ENCODE measurements at places on chromosomes 4 and X.

GRCh38 chrX:88325634-88326033 lies 421.4 kb upstream of the CPXCR1 start:
- DNase-seq, result no peak

DNA sequence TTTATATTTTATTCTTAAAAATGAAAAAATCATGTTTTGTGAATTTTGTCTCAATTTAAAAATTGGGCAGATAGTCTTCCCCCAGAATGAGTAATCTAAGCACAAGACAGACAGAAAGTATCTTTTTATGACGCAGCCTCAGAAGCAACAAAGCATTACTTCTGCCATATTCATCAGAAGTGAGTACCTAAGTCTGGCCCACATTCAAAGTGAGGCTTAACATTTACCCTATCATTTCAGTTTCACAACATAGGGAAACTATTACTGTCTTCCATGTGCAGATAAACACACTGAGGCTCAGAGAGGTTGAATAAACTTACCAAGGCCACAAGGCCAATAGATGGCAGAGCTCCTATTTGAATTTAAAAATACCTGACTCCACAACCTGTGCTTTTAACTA lies 4.4 kb upstream of the PRDX4 start:
- no peak for DNase-seq

DNA sequence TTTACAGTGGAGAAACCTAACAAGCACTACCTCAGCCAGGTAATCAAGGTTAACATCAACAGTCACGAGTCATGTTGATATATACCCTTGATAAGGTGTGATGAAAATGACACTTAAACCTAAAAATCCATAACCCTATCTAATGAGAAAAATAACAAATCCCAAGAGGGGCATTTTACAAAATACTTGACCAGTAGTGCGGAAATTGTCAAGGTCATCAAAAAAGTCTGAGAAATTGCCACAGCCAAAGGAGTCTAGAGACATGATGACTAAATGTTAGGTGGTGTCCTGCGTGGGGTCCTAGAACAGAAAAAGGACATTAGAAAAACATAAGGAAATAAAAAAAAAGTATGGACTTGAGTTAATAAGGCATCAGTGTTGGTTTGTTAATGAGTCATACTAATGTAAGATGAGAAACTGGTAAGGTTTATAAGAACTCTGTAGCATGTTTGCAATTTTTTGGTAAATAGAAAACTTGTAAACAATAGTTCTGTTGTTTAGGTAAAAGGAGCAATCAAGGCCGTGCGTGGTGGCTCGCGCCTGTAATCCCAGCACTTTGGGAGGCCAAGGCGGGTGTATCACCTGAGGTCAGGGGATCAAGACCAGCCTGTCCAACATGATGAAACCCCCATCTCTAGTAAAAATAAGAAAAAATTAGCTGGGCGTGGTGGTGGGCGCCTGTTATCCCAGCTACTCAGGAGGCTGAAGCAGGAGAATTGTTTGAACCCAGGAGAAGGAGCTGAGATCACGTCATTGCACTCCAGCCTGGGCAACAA lies 2.9 kb downstream of the RPL36A start:
- no peak for DNase-seq

- DNase-seq, result no peak
Measured at GRCh38 chrX:23999671-24000070, 27.3 kb downstream of the KLHL15 start.

DNA sequence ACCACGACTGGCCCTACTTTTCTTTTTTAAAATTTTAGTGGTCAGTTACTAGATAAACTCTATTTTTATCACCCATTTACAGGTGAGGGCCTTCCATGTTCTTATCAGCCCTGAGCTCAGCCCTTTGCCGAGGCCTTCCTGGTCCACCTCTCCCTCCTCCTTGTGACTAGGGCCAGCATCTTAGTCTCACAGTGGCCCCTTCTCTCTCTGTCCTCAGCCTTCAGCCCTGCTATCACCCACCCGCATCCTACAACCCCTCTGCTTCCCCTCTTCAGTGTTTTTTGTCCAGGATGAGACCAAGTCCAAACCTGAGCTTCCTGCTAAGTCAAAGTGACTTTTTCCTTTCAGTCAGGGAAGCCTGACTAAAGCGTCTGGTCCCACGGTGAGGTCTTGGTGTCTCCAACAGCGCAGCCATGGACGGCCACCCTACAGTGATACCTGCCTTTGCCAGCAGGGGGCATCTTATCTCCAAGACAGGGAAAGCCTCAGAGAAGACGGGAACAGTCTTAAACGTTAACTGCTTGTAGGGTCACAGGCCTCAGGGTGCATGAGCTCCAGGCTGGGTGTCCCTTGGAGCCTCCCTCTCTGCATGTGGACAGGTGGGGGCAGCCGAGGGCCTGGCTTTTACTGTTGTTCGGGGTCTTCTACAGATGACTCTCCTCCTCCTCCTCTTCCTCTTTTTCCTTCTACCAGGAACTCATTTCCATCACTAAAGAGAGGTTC lies 11.7 kb upstream of the GAGE10 start:
- DNase-seq, result peak; percentile 39

DNA sequence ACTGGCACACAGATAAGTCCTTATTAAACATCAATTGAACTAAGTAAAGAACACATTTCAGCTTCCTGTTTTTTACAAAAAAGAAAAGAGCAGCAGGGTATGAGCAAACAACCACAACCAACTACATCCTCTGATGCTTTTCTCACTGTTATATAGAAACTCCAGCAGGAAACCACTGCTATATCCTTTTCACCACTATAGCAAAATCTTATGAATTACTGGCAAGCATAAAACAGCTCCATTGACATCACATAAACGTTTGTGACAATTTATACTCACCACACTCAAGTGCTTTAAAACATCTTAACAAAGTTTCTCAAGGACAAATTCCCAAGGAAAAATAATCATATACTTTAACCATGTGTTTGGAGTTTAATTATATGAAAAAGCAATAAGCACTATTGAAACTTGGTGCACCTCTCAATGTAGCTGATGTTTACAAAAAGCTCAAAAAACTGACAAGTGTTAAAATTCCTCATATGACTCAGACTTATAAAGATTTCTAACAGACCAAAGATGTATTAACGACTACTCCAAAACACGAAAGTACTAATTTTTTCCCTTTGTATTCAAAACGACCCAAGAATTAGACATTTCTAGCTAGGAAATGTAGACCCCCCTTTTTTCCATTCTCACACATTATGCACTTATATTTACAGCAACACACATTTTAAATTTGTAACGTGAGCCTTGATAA lies 12.9 kb downstream of the GPRIN3 start:
- DNase-seq, result no peak

DNA sequence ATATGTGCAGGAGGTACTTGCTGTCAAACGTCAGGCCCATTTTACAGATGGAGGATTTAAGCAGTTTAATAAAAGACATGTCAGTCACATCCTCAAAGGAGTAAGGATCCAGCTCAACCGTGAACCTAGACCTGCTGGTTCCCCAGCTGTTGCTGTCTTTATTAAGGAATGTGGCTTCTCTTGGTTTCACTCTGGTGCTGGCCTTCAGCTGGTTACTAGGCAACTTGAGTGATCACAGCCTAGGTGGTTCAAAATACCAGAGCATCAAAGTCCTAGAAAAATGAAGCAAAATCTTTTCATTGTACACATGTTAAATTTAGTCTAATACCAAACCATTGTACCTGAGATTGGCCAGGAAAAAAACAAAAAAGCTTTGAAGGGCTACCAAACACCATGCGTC lies 32.7 kb upstream of the GLRA2 start:
- DNase-seq, result peak; percentile 3

- no peak for DNase-seq
Measured at GRCh38 chr4:76745240-76745639, 152.7 kb downstream of the SOWAHB start.

DNA sequence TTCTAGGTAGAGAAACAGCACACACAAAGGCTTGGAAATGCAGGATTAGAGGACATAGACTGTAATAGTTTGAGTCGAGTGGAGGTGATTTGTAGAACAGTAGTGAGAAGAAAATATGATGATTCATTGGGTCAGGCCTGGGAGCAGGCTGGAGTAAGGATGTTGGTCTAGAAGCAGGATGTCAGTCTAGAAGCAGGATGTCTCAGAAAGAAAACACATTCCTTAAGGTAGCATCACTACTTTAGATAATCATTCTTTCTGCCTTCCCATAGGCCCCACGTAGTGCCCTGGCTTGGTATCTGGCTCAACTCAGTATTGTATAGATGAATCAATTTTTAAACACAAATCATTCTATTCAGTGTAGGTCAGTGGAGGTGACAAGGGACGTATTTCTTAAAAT lies 11.2 kb upstream of the DACH2 start:
- peak; percentile 31 for DNase-seq

- no peak for DNase-seq
Measured at GRCh38 chrX:134911348-134911747, 79.4 kb upstream of the SMIM10 start.

GRCh38 chr4:134045411-134045810 lies 156.2 kb downstream of the PABPC4L start:
- DNase-seq, result no peak

DNA sequence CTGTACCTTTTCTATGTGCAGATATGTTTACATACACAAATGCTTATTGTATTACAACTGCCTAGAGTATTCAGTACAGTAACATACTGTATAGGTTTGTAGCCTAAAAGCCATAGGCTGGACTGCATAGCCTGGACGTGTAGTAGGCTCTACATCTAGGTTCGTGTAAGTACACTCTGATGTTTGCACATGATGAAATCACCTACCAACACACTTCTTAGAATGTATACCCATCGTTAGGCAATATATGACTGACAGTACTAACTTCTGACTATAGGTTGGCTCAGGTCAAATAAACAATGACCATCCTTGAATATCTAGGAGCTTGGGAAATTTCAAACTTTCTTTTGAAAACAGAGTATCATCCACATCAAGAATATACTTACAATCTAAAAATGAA lies 139.0 kb downstream of the CORIN start:
- DNase-seq, result no peak

DNA sequence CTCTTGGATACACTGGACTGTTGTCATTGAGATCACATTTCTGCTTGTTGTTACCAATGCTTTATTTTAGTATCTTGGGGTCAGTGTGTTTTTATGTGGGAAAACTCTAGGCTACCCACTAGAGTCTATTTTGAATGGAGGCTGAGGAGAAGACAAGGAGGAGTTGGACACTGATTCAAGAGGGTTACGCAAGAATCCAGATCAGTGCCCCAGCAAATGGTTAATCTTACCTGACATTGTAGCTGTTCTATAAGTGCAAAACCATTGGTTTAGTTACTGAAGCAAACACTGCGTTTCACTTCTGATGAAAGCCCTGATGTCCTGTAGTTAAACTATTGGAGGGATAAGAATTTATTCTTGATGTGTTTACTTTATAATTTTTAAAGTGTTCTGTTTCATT lies 331.1 kb upstream of the NR3C2 start:
- DNase-seq, result no peak

DNA sequence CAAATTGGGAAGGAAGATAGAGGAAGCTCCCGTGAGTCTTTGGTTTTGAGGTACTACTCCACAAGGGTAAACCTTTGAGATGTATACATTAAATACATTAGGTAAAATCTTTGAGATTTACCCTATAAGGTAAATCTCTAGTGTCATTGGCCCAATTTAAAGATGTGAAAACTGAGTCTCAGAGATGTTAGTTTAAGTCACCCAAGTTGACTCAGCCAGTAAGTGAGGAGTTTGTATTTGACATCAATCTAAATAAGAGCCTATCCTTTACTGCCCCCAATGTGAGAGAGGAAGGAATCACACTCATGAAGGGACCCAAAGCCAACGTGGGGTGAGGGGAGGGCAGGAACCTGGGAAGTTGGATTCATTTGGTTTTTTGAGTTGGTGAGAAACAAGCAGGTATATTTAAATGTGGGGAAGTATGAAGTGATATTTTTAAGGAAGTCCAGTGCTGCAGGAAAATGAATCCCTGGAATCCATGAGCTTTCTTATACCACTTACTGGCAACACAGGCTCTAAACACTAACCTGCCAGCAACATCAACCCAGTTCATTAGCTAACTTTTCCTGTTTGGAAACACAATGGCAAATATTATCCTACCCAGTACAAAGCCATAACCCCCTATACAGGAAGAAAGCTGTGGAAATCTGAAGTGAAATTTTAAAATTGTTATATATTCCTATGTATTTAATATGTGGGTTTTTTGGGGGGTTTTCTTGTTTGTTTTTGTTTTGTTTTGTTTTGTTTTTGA lies 55.3 kb downstream of the PALLD start:
- no peak for DNase-seq

- peak; percentile 74 for DNase-seq
Measured at GRCh38 chr4:88623097-88623496, 30.8 kb downstream of the HERC3 start.

DNA sequence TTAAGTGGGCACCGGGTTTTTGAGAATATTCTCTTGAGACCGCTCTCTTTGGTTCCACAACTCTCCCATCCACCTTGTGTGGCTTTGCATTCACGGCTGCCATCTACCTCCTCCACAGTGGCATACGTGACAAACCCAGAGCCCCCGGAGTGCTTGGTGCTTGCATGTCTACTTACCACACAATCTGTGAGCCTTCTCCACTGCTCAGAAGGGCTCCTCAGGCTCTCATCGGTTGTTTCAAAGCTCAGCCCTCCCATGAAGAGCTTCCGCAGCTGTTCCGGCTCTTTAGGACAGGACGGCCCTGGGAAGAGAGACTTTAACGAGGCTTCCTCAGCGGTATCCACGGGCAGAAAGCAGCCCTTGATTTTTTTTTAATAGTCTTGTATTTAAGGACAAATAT lies 167.6 kb upstream of the ANK2 start:
- DNase-seq, result no peak

GRCh38 chrX:103124284-103124683 lies 31.3 kb upstream of the NXF3 start:
- no peak for DNase-seq

GRCh38 chr4:163398238-163398637 lies 54.5 kb downstream of the NPY5R start:
- no peak for DNase-seq

GRCh38 chrX:28719620-28720019 lies 132.4 kb downstream of the IL1RAPL1 start:
- DNase-seq, result no peak

DNA sequence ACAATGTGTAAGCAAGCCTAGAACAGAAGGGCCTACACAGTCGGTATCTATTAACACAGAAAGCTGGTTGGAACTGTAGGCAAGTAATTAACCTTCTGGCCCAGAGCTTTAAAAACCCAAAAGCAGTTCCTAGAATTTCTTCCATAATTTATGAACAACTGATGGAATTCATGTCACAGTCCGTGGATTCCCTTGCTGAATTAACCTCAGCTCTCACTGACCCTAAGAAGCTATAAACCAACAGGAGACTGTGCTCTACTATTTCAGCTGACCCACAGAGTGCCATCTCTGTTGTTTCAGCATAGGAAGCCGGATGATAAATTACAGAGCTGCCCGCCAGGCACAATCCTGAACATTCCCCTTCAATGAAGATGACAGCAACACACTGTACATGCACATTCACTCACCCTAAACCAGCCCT lies 157.3 kb downstream of the PRDM5 start:
- DNase-seq, result no peak

DNA sequence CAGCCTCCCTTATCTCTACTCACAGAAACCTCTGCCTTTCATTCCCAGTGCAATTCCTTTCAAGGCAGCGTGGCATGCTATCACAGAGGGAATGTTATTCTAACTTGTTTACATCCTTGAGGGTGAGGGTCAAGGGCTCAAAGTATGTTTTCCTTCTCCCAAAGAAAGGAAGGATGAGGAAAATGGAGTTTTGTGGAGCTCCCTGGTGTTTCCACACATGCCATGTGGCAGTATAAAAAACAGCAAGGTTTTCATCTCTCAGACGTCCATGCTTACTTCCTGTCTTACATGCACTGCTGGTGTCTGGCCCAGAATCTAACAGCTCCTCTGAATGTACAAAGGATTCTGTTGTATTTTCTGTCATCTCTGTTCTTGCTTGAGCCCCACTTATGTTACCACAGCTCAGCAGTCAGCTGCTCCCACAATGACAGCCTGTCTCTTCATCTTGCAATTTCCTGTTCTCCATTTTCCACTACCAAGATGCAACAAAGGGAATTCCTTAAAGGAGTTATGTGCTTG lies 128.0 kb downstream of the SNCA start:
- DNase-seq, result peak; percentile 56

Data from astrocyte of the spinal cord (primary cell).